Right renal cortex interstitium (tissue), 3 donors: ENCODE measurements at places on chromosomes 12 and 14. TPM values are rescaled to one million over a fixed set of nuclear protein-coding genes. Genes with fewer than 3 reads are reported as not detected.

- no peak for DNase-seq
Observed at GRCh38 chr14:76457841-76458240, 81.9 kb downstream of the ESRRB start.

DNA sequence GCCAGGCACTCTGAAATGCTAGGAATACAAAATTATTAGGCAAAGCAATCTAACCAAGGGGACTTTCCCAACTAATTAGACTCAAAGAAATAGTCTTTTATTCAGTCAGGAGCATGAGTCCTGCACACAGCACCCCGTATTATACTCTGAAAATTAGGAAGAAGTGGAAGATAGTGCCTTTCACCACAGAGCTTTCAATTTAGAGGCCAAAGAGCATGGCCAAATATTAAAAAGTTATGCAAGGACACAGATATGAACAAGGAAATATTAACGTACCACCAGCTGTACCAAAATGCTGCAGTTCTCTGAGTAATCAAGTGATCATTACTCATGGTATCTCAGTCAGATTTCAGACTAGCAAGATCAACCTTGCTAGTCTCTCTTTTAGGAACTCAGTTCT lies 22.6 kb upstream of the MDM2 start:
- DNase-seq: no peak

GRCh38 chr12:16766736-16767135 lies 160.8 kb upstream of the LMO3 start:
- DNase-seq: no peak

- no peak for DNase-seq
Observed at GRCh38 chr14:39430762-39431415, 1.3 kb downstream of the FBXO33 start.

DNA sequence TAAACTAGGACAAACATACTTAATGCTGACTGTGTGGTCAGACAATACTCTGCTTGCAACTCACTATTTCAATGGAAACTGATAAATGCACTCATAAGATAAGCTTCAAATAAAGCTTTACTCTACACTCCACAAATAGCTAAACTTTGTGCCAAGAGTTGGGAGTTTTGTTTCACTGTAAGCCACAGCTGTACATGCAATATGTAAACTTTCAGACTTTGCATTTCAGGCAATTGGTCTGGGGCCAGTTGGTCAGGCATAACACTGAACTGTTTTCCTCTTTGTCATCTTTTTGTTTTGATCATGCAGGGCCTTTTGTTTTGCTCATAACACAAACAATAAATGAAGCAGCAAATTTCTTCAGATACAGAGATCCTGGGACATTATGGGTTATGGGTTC lies 426.2 kb downstream of the IPO8 start:
- no peak for DNase-seq

GRCh38 chr14:56422703-56423213 lies 156.8 kb upstream of the TMEM260 start:
- no peak for DNase-seq

GRCh38 chr12:2309647-2310046 lies 256.9 kb downstream of the CACNA1C start:
- DNase-seq: no peak

The AKT1 gene
- 103 TPM for polyA plus RNA-seq

The ABCC9 gene
- 21.2 TPM for polyA plus RNA-seq

The TSPAN19 gene
- polyA plus RNA-seq: 0.59 TPM
